Fibroblast of the conjunctiva (primary cell): ENCODE measurements at places on chromosomes 7 and 10.

- no peak for DNase-seq
These were observed 17.6 kb downstream of the RAMP3 start for GRCh38 chr7:45174966-45175765.

- no peak for DNase-seq
These were observed 133.9 kb downstream of the COBL start for GRCh38 chr7:51182636-51183166.

DNA sequence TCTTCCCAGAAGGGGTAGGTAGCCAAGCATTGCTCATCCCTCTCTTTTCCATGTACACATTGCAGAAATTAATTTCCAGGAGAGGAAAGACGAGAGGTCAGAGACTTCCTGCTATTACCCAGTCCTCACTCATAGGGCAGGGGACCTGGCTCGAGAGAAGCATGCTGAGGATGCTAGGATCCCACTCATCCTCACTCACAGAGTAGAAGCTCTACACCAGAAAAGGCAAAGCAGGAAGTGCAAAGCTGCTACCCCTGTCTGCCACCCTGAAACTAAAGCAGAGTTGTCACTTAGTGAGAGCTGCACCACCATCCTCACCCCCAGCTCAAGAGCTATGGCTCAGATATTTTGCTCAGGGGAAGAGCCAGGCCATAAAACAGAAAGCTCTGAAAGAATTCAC is 9.9 kb downstream of the OR9A2 start:
- no peak for DNase-seq

DNA sequence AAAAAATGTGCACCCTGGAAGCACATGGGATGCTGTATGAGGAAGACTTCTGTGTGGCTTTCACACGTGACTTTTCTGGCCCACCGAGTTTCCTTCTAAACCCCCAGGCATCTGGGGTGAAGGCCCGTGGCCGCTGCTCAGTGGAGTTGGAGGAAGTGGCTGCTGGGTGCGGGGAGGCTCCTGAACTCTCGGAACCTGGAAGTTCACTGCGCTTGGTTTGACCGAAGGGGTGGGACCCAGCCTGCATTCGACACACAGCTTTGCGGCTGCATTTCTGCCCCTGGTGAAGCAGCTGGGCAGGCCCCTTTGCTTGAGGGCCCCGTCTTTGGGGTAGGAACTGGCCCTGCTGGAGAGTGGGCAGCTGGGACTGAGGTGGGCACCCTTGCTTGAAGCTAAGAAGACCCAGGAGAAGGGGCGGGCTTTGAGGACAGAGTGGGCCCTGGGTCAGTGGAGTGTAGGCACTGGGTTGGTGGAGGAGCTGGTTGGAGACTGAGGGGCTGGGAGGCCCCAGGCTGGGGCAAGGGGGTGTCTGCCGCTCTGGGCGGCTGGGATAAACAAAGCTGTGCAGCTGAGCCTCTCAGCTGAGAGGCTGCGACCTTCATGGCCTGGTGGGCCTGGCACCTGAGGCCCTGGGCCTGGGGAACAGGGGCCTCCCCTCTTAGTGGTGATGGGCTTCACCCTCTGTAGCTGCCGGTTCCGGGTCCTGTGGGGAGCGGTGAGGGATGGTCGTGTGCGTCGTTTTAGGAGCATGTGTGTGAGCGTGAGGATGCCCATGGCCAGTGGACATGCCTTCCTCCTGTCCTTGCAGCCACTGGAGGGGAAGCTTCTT is 78.0 kb downstream of the INPP5A start:
- DNase-seq, result no peak

- no peak for DNase-seq
These were observed 40.8 kb downstream of the GNA12 start for GRCh38 chr7:2803342-2803692.

DNA sequence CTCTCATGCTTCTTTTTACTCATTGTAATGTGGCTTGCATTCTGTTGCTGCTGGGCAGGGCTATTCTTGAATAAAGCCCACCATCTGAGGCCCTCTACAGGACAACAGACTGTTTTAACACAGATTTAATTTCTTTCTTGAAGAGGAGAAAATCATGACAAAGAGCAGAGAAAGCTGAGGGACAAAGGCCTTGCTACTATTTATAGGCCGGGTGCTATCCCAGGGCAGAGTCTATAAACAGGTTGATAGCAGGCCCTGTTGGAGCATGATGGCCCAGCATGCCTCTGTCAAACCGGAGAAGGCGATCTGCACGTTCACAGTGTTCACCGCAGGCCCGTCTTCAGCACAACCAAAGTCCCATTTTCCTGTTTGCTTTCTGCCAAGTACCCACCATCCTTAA is 3.0 kb downstream of the VIPR2 start:
- DNase-seq, result no peak

- DNase-seq, result no peak
These were observed 1.6 kb downstream of the AVPI1 start for GRCh38 chr10:97685395-97685958.

DNA sequence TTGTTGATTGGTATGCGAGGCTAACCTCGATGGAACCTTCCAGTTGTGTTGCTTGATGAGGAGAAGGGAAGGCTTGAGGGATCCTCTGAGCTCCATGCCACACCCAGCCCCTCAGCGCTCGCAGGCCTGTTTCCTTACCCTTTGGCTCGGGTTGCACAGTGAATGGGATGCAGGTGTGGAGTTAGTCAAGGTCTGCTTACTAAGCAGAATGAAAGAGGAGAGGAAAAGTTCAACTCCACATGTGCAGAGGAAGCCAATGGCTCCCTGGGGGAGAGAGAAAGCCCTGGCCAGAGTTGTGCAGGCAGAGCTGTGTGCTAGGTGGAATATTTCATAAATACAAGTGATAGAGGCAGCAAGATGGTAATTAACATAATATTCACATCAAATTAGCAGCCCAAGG is 85.5 kb downstream of the JCAD start:
- DNase-seq, result no peak

GRCh38 chr10:118362103-118362502 is 20.0 kb upstream of the FAM204A start:
- DNase-seq, result no peak

- DNase-seq, result no peak
These were observed 593 bp downstream of the CDK13 start for GRCh38 chr7:39950473-39951225.

- no peak for DNase-seq
These were observed 28.7 kb downstream of the CFAP46 start for GRCh38 chr10:132913559-132914115.

GRCh38 chr7:46600340-46600739 is 679.3 kb upstream of the IGFBP3 start:
- peak; percentile 29 for DNase-seq

DNA sequence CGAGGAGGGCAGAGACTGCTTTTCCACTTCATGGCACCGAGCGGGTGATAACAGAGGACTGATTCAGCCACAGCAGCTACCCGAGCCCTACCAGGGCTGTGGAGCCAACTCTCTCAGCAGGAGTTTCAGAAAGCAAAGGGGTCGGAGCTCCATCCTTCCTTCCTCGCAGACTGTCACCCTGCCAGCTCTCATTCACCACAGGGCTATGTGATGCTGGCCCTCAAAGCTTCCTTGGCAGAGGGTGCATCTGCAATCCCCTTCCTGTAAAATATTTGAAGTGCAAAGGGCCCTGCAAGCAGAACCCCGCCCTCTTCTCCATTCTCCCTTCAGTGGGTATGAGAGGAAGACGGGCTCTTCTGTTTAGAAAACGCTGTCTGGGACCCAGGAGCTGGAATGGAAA is 105.3 kb upstream of the LYZL2 start:
- no peak for DNase-seq

DNA sequence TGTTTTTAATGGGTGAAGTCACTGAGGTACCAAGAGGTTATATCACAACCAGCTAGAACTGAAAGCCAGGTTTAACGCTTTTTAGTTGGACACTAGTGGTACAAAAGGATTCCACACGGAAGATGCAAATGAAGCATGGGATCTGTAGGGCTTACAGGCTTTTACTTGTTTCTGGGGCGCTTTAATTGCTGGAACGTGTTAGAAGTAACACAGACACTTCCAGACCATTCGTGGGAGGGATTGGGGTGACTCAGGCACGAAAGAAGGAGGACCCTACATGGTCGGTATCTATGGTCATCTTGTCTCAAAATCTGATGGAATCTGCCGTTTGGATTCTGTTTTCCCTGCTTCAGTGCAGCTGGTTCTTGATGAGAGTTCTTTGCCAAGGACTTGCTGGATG is 1.0 kb downstream of the YKT6 start:
- no peak for DNase-seq

DNA sequence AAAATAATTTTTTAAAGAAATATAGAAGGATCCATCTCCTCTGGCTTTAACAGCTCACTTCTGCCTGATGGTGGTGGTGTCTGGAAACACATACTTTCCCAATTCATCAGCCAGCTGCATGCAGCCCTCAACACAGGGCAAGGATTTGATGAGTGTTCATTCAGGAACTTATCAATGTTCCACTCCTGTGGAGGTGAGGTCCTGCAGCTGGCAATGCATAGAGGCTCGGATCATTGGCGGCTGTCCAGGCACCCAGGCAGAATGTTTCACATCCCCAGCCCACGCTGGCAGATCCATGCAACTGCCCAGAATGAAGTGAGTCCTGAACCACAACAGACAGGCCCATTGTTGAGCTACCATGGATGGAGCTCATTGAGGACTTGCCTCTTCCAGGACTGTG is 55.2 kb upstream of the KCNMA1 start:
- DNase-seq, result no peak

GRCh38 chr10:67114945-67115344 is 189.1 kb downstream of the LRRTM3 start:
- no peak for DNase-seq

- DNase-seq, result no peak
These were observed 17.5 kb downstream of the STEAP1B start for GRCh38 chr7:22482503-22482902.

GRCh38 chr7:134022286-134022911 is 104.7 kb upstream of the LRGUK start:
- DNase-seq, result no peak

GRCh38 chr10:113720386-113720785 is 31.1 kb upstream of the PLEKHS1 start:
- DNase-seq, result no peak

- no peak for DNase-seq
These were observed 1.2 kb downstream of the TPST1 start for GRCh38 chr7:66206119-66206933.
